T-cell (primary cell): ENCODE measurements at places on chromosomes 3 and 15.

DNA sequence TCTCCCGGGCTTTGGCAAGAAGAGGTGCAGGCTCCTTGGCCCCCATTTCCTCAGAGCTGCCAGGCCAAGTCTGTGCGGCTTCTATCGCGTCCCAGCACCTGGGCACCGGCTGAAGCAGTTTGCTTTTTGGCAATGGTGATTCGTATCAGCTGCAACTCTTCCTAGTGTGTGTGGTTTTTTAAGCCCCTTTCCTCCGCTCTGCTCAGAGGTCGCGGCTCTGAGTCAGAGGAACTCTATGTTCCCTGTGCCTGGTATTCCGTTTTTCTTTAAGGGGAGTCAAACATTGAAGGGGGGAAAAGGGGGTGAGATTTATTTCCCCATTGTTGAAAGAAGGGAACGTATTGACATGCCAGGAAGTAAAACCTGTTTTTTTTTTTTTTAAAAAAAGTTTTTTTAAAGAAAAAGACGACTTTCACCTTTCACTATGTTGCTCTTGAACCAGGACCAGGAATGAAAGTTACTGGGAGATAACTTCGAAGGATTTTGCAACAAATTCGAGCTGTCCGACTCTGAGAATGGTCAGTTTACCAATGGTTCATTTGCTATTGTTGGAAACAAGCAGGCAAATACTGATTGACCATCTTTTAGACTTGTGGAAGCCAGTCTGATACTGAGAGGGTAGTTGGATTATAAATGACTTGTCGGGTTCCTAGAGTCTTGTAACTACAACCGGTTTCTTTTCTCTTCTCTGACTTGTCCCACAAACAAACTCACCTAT is 1.1 kb downstream of the ARMC8 start:
- no peak for DNase-seq

DNA sequence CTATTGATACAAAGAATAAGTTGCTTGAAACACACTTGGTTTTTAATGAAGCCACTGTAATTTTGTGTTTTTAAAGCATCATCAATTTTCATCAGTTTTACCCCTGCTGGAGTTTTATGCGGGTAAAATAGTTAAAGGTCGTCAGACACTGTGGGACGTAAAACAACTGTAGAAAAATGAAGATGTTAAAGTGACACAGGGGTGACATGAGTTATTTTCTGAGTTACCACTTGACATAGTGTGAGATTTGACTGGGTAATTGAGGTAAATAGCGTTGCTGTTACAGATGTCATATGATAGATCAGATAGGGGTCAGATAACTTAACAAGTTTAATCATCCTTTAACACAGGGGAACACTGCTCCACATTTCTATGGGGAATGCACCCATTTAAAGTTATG is 297.6 kb downstream of the CHL1 start:
- DNase-seq = no peak

- no peak for DNase-seq
These were observed 78.2 kb downstream of the VGLL4 start for GRCh38 chr3:11565492-11565891.

GRCh38 chr3:70519026-70519425 is 206.6 kb upstream of the MDFIC2 start:
- DNase-seq = no peak

- DNase-seq = peak; percentile 16
These were observed 28.1 kb upstream of the SYNM start for GRCh38 chr15:99076555-99077308.

DNA sequence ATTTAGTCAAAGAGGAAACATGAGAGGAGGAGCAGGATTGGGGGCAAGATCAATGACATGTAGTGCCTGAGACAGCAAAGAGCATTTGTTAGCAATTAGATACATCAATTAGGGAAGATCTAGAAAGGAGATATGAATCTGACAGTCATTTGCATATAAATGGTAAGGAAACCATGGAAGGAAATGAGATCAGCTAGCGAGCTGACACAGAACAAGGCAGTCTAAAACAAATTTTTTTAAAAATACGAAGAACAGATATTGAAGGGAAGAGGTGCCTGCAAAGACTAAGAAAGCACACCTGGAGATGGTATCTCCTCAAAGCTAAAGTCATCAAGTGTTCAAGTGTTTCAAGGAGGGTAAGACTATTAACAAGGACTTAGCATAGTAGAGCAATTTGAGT is 4.6 kb downstream of the EPM2AIP1 start:
- DNase-seq = no peak

DNA sequence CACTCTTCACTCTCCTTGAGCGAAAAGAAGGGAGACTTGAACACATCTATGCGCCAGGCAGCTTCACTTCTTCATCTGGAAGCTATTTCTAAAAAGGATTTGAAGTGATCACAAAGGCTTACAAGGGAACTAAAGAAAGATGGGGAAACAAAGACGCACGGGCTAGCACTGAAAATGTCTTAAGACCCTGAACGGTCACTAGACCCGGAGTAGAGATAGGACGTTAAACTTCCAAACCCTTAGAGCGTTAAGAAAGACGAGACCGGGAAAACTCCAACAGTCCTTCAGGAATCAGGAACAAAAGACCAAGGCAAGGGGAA is 47.5 kb upstream of the EPHB3 start:
- DNase-seq = no peak

- DNase-seq = no peak
These were observed 22.1 kb upstream of the PIK3CB start for GRCh38 chr3:138856799-138857198.

DNA sequence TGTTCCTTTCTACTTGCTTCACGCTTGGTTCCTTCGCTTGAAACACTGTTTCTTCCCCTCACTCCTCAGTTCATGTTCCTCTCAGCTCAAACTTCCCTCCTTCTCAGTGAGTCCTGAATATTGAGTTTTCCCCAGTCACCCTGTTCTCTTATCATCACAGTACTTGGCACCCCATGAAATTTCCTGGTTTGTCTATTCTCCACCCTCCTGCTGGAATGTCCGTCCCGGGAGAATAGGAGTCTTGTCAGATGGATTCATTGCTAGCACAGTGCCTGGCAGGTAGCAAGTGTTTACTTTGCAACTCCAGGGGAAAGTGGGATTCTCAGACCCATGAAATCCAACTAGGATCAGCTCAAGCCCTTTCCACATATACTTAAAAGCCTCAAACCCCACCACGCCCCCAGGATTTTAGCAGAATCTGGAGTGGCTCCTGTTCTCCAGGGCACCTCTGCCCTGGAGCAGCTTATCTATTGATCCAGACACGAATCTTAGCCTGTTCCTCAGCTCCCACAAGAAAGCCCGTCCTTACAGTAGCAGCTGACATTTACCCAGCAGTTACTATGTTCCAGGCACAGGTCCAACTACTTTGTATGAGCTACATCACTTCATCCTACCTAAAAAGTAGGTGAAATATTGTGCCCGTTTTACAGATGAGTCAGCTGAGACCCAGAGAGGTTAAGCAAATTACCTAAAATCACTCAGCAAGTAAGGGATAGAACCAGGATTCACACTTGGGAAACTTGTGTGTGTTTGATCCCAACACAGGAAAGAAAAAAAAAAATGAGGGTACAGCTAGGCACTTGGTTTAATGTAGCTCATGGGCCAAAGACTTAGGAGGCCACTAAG is 36.8 kb upstream of the MAP3K13 start:
- no peak for DNase-seq

DNA sequence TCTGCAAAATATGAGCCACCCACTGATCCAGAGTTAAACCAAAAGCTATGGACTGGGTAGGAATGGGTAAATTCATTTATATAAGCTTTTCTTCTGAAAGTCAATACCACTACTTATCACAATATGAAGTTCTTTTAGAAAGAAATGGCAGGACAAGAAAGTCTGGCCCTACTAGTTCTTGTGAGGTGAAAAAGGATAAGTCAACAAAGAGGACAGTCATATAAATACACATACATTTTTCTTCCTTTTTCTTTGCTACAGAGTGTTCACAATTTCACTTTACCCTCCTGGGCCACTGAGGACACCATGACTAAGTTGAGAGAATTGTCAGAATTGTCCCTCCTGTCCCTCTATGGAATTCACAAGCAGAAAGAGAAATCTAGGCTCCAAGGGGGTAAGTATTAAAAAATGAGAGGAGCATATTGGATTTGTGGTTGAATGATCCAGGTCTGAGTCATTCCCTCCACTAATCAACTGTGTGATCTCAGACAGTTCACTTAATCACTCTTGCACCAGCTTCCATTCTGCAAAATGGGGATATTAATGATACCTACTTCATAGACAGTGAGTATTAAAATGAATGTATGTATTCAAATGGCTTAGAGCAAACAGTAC is 27.6 kb downstream of the ACP3 start:
- DNase-seq = no peak

- no peak for DNase-seq
These were observed 478.9 kb downstream of the CNTN6 start for GRCh38 chr3:1571736-1572135.

DNA sequence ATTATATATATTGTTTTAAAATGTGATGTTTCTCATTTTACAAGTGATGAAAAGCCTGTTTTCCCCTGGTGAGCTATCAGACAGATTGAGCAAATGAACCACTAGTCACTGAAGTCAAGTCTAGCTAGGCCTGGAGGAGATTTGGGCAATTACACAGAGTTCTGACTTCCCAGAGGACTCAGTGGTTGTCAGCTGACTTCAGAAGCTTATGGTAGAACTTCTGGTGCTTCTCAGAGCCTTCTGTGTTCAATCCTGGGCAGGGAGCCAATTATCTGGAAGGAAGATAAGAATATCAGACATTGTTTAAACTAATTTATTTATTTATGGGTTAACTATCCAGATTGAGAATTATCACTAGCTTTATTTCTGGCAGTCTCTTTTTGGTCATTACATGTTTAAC is 37.7 kb upstream of the NAALADL2 start:
- DNase-seq = no peak

- DNase-seq = peak; percentile 20
These were observed 167.0 kb upstream of the UBE2E2 start for GRCh38 chr3:23035927-23036640.

DNA sequence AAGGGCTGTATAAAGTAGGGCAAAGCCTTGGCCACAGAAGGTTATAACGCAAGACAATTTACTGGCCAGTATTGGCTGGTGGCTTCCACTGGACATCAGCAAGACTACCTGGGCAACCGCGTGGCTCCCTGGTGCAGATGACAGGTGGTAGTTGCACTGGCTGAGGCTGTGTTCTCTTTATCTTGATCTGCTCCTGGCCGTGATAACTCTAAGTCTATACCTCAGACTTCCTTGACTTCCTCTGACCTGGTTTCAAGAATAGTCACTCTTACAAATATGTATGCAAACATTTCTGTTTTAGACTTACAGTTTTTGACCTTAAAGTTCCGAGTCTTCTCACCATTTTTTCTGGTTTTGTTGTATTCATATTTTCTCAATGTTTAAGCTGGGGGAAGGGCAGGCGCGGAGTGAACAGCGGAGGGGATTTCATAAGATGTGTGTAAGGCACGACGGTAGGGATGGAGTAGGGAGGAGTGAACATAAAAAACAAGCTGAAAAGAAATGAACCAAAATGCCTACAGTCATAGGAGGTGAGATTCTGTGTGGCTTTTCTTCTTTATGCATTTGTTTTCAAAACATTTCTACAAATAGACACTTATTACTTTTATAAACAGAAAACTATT is 15.2 kb upstream of the TMEM212 start:
- no peak for DNase-seq

GRCh38 chr3:89957451-89957850 is 850.0 kb downstream of the EPHA3 start:
- no peak for DNase-seq

DNA sequence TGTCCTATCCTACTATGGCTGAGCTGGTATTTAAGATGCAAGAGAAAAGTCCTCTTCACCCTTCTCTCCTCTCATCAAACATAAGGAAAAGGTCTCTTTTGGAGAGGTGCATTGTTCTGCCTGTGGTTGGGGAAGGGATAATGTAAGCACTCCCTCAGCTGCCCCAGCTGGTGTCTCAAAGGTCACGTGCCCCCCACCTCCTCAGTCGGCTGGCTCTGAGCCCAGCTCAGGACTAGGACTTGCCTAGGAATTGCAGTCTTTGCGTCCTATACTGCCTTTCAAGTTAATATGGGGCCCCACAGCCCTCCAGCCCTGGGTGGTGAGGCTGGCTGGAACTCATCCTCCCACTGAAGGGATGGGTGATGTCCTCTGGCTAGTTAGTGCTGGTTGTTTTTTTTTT is 29.7 kb downstream of the OR4F15 start:
- no peak for DNase-seq

DNA sequence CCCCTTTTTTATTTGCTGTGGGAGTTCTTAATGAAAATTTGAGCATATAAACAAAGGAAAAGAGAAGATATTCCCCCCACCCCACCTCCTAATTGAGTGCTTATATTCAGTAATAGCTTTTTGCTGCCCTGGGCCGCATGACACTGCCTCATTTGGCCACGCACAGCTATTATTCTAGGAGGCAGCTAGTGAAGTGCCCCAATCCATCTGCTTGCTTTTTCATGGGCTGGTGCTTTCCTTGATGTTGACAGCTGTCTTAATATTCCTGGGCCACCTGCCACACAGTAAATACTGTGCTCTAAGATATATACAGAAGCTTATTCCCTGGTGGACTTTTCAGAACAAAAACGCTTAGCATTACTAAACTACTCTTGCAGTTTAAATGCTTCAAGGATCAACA is 3.8 kb upstream of the CRYBG3 start:
- DNase-seq = no peak

DNA sequence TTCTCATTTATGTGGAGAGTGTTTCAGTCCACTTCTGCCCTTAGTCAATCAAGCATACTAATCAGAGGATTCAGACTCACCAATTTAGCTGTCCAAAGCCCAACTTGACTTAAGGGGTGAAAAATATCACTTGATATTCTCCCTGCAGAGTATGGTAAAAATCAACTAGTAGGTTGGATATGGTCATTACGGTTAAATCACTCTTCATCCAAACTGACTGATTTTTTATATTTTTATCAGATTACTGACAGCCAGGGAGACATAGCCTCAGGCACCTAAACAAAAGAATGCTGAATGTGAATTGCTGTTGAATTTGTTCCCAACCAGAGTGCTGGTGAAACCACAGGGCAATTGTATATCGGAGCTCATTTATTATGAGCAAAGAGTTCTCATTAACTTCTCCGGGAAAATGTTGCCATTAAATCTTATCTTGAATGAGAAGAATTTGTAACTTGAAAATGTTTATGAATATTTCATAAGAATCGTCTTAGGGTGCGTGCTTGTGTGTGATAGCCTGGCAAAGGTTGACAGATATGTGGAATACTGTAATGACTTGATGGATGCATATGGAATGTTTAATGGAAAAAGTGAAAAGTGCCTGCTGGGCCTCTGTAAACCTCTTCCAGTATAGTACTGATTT is 411.2 kb downstream of the NAALADL2 start:
- DNase-seq = no peak

DNA sequence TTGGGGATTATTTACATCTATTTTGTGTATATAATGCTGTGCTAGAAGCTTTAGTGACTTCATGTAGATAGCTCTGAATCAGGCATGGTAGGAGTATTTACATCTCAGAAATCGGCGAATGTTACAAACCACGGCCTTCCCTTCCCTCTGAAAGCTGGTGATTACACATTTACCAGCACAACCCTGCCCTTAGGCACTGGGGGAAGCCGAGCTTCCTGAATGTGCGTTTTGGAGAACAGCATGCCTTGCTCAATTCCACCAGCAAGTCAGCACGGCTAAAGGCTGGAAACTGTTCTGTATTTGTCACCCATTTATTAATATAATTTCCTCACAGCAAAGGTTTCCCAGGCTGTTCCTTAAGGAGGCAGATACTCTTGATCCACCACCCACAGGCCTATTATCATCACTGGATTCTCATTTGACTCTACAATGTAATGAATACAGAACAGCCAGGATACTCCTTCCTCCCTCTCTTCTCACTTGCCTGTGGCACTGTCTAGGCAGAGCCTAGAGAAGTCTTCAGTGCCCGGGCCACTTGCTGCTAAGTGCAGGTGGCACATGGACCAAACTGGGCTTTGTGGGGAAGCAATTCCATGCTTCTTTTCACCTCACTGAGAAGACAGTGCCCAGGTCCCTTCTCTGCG is 55.2 kb upstream of the CACNA2D3 start:
- DNase-seq = no peak
